Activated T-cell treated with anti-CD3 and anti-CD28 coated beads, Interleukin-2, amount 50 U/mL, for 72 hours (primary cell): ENCODE measurements at places on chromosomes 2 and 18.

DNA sequence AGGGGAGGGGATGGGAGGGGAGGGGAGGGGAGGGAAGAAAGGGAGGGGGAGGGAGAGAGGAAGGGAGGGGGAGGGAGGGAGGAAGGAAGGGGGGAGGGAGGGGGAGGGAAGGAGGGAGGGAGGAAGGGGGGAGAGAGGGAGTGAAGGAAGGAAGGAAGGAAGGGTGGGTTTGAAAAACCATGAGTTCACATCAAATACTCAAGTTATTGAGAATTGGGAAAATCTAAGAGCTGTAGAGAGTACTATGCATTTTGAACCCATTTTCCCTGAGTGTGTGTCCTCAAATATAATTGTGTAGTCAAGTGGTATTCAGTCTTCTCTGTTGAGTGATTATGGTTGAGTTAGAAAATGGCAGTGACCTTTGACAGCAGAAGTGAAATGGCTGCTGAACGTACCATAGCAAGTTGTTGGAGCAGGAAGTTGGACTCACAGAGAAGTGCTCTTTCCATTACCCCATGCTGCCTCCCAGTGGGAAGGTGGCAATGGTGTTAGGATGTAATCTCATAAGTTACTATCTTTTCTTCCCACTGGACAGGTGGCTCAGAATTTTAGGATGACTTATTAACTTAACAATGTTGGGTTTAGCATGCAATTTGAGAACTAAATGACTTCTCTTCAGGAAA lies 214.6 kb downstream of the SETBP1 start:
- DNase-seq, result peak; percentile 27

GRCh38 chr2:40416486-40416885 lies 35.4 kb downstream of the SLC8A1 start:
- no peak for DNase-seq

GRCh38 chr18:41096504-41096903 lies 858.5 kb upstream of the PIK3C3 start:
- DNase-seq, result no peak

- DNase-seq, result no peak
Measured at GRCh38 chr2:219772103-219772635, 144.7 kb downstream of the SLC4A3 start.
